Cortex of kidney (tissue), 1 donor: ENCODE measurements at places on chromosomes 5 and 9.

DNA sequence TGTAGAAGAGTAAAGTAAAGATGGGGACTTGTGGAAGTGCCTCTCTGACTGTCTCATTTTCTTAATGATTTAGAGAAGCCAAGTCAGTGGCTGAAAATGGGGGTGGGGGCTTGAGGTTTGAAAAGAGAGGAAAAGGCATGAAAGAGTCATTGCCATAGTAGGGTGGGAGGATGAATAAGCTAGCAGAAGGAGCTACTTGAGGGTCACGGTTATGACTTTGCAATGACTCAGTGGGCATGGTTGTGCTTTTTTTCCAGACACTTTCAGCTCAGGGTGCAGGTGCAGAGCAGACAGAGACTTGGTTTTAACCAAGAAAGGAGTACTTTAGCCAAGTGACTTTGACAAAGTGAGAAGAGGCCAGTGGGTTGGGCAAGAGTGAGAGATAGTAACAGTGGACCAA, 117.8 kb downstream of the PTTG1 start:
- no peak for DNase-seq

DNA sequence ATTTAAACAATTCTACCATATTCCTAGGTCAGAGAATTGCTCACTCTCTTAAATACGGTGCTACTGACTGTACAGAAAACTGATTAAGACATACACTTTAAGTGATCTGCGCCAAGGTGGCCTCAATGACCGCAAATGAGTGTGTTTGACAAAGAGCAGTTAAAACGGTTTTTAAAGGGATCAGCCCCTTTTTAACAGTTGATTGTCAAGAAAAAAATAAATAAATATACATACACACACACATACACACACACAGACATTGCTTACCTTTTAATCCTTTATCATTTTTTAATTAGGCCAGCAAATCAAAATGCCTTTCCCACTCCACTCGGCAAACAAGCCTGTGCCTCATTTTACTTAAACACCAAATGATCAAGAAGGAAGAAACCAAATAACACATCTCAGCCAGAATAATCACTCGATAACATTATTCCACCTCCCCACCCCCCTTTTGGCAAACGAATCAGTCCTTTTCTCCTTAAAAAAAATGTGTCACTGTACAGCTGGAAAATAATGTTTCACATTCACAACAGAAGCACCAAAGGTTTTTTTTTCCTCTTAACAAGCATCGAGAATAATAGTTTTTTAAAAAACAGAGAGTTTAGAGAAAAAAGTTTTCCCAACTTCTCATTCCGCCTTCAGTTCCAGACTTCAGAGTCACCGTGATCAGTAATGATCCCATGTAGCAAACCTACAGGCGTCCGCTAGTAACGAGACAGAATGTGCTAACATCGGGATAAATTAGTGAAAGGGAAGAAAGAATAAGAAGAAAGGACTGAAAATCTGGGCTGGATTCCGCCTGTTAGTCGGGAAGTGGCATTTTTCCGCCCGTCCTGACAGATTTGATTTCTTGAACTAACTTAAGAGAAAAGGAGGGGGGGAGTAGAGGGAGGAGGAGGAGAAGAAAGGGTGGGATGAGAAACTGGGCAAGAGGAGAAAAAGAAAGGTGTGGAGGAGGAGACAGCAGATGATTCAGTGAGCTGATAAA, at the start of gene ZNF608:
Gene ZNF608 (minus strand): TSS at position 712 of the 988 bp plus-strand sequence. CDS start 1,650 bp downstream, outside the sequence.
- DNase-seq = no peak

GRCh38 chr5:142179776-142180387, 71.3 kb downstream of the NDFIP1 start:
- DNase-seq = no peak

DNA sequence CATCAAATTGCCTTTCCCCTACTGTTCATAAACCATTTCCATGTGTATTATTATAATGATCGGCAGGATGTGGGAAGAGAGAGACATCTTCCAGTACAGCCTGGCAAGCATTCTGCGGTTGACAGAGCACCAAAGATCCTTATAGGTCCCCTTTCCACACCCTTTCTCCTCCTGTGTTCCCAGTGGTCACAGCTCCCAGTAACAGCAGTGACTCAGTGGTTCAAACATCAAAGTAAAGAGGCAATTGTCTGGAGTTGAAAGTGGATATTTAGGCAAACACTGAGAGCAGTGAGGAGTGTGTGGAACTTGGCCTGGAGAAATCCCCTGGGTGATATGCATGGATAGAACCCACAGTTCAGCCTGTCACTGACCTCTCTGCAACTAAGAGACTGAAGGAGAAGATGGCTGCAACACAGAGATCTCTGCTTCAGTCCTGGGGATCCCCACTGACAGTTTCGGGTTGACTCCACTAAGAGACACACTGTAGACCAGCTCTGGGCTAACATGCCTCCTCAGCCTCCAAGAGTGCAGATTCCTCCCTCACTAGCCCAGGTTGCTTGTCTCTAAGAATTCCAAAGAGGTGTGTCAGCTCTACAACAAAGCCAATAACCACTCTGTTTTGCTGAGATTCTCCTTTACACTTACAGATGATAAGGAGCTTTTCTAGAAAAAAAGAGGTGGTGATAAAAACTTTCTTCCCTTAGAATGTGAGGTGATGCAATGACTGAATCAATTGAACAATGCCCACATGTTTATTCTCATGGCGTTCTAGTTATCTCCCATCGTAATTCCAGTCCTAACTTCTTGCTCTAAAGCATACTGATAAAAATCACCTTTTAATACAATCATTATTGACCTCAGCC, 94.4 kb upstream of the IL6ST start:
- DNase-seq = no peak

DNA sequence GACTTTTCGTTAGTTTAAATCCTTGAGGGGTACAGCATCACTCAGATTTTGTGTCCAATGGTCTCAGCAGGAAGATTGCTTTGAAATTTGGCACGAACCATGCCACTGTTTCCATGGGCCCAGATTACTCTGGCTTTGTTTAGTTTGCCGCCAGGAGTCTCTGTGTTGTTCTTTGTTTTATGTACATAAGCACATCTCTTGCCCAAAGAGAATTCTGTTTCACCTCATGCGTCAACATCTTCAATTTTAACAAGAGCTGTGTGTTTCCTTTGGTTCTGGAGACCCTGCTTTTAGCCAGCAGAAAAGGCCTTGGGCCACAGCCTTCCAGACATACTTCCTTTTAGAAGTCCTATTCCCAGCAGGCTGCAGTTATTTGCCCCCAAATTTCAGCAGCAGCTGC, 62.4 kb downstream of the TNPO1 start:
- DNase-seq = no peak

GRCh38 chr9:130107234-130107861, 53.6 kb downstream of the GPR107 start:
- DNase-seq = no peak

DNA sequence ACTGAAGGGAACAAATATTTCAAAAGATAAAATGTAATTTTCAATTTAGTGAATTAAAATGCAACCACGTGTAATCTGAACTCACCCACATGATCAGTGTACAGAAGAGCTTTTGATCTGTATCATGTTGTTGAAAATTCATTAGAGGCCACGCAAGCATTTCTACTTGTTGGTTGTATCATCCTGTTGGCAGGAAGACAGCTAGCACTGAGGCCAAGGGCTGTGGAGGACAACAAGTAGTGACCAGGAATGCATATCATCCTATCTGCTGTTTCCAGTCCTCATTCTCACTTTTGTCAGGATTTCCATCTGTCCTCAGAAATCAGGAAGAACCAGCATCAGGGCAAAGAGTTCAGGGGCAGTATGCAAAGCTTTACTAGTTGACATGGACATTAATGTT, 29.9 kb upstream of the CKS2 start:
- no peak for DNase-seq

- DNase-seq = no peak
These were observed 703.5 kb upstream of the WWC1 start for GRCh38 chr5:167587772-167588437.

DNA sequence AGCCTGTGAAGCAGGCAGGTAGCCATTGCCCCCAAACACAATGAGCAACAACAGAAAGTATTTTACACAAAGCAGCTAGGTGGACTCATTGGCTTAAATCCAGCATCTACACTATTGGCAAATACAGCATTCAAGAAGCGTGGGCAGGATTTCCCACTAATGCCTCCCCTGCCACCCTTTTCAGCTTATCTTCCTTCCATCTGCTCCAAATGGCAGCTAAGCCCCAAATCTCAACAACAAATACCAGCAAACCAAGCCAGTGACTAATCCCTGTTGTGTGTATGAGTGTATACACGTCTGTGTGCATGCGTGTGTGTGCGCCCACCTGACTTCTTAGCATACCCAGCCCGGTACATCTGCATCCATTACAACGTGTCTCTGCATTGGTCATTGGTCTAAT, 151.2 kb upstream of the WWC1 start:
- DNase-seq = no peak

- no peak for DNase-seq
These were observed 631.5 kb upstream of the ST8SIA4 start for GRCh38 chr5:101534491-101535110.

- DNase-seq = no peak
These were observed 34.8 kb upstream of the IFNK start for GRCh38 chr9:27489087-27489876.

DNA sequence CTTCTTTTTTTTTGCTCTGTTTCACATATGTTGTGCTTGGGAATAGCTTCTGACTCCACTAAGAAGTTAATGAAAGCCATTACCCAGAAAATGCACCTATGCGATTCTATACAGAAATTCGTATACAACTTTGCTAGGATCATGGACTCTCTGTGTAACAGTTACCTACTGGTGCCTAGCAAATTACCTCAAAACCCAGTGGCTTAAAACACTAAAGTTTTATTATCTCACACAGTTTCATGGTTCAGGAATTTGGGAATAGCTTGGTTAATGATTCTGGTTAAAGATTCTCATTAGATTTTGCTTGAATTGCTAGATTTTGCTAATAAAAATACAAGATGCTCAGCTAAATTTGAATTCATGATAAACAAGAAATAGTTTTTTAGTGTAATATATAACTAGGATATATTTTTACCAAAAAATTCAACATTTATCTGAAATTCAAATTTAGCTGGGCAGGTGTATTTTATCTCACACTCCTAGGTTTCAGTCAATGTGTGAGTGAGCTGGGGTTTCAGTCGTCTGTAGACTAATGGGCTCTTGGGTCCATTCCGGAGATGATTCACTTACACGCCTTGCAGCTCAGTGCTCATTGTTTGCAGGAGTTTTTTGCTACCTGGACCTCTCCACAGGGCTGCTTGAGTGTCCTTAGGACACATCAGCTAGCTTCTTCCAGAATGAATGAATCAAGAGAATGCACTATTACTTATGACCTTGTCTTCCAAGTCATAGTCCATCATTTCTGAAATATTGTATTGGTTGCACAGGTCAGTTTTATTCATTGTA, 75.1 kb downstream of the MROH2B start:
- no peak for DNase-seq

GRCh38 chr5:14685757-14686156, 21.2 kb downstream of the OTULIN start:
- no peak for DNase-seq

DNA sequence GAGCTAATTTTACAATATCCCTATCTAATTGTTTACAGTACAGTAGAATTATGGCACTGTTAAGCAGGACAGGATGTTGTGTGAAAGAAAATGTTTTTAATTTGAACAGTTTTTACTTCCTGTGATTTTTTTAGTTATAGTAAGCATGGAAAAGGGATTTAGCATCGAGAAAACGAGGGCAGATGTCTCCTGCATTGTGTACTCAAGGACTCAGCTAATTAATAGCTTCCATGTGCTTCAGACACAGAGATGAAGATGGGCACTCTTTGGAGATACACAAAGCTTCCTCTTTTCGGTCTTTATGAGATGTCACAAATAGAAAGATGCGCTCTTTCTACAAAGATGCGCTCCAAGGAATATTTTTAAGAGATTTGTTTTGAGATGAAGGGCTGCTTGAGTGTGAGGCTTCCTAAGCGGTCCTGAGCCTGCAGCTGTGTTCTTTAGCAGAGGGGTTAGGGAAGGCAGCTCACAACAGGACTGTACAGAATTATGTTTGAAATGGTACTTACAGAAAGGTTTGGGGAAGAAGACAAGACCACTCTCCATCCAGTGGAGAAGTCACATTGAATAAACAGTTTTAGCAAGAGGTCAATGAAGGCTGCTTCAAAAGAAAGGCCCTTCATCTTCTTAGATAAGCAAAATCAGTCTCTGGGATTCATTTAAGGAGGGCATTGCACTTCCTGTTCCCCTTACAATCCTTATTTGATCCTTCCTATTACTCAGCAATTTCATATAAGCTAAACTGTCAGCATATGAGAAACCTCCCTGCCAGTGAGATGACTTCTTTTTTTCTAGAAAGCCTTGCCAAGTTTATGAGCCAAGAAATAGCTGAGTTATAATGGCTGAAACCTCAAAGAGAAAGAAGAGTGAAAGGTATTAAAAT, 311.5 kb downstream of the EFNA5 start:
- DNase-seq = no peak

- DNase-seq = no peak
These were observed 157.1 kb downstream of the PBX3 start for GRCh38 chr9:125904155-125904851.

GRCh38 chr9:105072476-105072875, 144.5 kb upstream of the ABCA1 start:
- DNase-seq = no peak

DNA sequence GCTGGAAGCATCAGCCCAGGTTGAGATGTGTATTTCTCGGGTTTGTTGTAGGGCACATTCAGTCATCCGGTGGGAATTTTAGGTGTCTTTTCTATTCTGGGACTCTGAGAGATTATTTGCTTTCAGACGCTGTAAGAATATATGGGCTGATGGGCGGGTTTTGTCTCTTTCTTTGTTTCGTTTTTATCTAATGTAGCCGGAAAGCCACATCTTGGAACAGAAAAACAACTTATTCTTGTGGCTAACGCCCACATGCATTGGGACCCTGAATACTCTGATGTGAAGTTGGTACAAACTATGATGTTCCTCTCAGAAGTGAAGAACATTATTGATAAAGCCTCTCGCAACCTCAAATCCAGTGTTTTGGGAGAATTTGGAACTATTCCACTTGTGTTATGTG, 22.4 kb downstream of the SCGB3A1 start:
- DNase-seq = no peak

DNA sequence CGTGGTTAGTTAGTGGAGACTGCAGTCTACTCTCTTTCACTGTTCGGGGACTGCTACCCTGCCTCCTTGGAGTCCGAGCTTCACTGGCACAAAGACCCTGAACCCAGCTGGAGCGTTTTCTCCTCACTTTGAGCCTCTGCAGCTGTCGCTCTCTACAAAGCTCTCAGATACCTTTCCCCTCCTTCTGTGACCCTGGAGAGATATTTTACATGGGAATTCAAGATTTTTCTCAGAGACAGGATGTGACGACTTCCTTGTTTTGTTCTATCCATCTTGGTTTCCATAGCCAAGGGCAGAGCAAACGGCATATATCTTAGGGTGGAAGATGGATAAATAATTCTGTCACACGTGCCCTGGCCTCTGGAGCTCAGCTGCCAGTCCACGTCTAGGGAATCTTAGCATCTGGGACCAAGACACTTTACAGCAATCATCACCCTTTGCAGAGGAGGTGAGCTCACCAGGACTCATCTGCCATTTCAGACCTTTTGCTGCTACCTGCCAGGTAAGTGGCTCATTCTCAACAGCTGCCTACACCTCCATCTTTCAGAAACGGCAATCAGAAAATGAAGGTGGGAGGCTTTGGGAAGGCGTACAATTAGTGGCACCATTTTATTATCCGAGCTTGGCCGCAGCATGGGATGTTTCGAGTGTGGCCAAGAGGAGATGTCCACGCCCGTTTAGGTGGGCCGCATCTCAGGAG, at the start of gene BTNL9:
Gene BTNL9 (plus strand): TSS at position 336 of the 700 bp plus-strand sequence. CDS start 5,224 bp downstream, outside the sequence.
- no peak for DNase-seq
